ENCODE measurements at places on chromosomes 16 and 17. TPM values are rescaled to one million over a fixed set of nuclear protein-coding genes. Genes with fewer than 3 reads are reported as not detected.

DNA sequence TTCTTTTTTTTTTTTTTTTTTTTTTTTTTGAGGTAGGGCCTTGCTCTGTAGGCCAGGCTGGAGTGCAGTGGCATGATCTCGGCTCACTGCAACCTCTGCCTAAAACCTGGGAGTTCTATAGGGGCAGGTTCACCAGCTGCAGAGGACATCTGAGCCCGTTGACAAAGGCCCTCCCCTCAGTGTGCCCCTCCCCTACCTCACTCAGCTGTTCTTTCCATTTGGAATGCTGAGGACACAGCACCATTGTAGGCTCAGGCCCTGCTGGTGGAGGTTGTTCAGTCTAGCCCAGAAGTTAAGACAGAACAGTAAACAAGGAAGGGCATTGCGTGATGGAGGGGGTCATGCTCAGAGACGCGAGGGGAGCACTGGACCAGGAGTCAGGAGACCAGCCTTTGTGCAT is 21.8 kb upstream of the KIF19 start:
- no peaks in the 10 kb centered on the region for H3K27me3 ChIP-seq
- H3K36me3 ChIP-seq: no peaks in the 10 kb centered on the region
- DNase-seq: no peak
- H3K4me3 ChIP-seq: no peak overlapping the region
- no peak overlapping the region for H3K27ac ChIP-seq

DNA sequence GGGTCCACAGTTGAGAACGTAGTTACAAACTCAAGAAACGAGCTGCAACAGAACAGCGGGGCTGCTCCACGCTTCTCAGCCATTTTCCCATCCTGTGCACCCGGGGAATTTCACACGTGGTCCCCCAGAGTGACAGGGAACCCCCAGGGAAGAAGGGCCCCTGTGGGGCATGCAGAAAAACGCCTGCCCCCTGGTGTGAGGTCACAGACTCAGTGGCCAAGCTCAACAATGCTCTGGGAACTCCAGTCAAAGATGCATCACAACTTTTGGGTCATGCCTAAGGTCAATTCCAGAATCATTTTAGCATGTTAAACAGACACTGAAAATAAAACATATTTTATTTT is 115.4 kb downstream of the ZNF778 start:
- H3K4me1 ChIP-seq: peaks cover 34% of the 10 kb centered on the region
- H3K36me3 ChIP-seq: no peaks in the 10 kb centered on the region
- H3K27me3 ChIP-seq: no peaks in the 10 kb centered on the region
- no peak overlapping the region for H3K27ac ChIP-seq
- no peak overlapping the region for H3K4me3 ChIP-seq
- no peak for DNase-seq

DNA sequence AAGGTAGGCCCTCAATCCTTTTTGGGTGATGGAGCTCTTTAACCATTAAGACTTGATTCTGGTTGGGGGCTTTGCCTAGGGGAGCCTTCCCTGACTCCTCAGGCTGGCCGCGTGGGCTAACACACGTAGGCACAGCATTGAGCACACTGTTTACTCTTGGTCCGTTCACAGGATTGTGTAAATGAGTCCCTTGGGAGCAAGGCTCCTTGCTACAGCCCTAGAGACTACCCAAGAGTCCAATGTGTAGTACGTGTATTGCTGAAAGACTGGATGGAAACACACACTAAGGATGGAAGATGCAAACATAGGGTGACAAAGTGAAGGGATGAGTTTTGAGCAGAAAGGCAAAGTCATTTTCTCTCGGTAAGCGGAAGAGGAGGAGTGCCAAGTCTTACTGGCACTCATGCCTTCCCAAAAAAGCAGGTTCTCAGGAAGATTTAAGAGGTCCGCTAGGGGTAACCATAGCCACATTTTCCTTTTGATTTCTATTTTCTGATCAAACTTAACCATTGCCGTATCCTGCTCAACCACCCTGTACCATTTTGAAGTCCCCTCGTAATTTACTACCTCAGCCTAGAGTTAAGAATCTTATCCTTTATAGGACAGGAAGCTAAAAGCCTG is 911 bp upstream of the ITGA2B start:
- H3K27me3 ChIP-seq: no peaks in the 10 kb centered on the region
- no peak overlapping the region for H3K27ac ChIP-seq
- H3K4me1 ChIP-seq: no peaks in the 10 kb centered on the region
- no peak for DNase-seq

DNA sequence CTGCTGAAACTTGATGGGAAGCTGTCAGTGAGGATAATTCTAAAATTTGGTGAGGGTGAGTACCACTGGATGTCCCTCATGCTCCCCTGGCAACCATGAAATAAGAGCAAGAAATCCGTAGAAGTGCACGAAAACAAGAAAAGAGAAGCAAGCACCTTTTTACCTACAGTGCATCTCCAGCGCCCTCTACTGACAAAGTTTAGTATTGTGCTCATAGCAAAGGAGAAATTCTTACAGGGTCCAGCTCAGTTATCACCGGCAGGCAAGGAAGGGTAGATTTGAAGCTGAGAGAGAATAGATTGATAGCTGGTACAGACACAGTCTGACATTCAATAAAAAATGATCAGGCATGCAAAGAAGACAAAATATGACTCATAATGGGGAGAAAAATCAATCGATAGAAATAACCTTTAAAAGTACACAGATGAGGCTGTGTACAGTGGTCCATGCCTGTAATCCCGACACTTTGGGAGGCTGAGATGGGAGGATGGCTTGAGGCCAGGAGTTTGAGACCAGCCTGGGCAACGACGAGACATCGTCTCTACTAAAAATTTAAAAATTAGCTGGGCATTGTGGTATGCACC is 28.3 kb upstream of the TEX2 start:
- no peaks in the 10 kb centered on the region for H3K27me3 ChIP-seq
- no peak for DNase-seq
- H3K27ac ChIP-seq: no peak overlapping the region
- H3K4me3 ChIP-seq: no peak overlapping the region
- H3K4me1 ChIP-seq: no peaks in the 10 kb centered on the region

GRCh38 chr16:3938843-3939624 is 58.5 kb upstream of the CREBBP start:
- no peaks in the 10 kb centered on the region for H3K27me3 ChIP-seq
- H3K36me3 ChIP-seq: no peaks in the 10 kb centered on the region
- H3K4me1 ChIP-seq: no peaks in the 10 kb centered on the region
- peak overlapping the region; percentile 39 for H3K4me3 ChIP-seq

- H3K4me3 ChIP-seq: no peak overlapping the region
- no peak overlapping the region for H3K27ac ChIP-seq
- no peaks in the 10 kb centered on the region for H3K27me3 ChIP-seq
- DNase-seq: no peak
- H3K4me1 ChIP-seq: no peaks in the 10 kb centered on the region
- H3K36me3 ChIP-seq: no peaks in the 10 kb centered on the region
Measured at GRCh38 chr17:67110619-67111018, 66.3 kb downstream of the CACNG1 start.

- H3K4me3 ChIP-seq: no peak overlapping the region
- H3K27ac ChIP-seq: no peak overlapping the region
Measured at GRCh38 chr17:5219536-5219935, 15.1 kb downstream of the SCIMP start.

- DNase-seq: no peak
- H3K4me3 ChIP-seq: no peak overlapping the region
- no peak overlapping the region for H3K27ac ChIP-seq
- no peaks in the 10 kb centered on the region for H3K4me1 ChIP-seq
- no peaks in the 10 kb centered on the region for H3K36me3 ChIP-seq
Measured at GRCh38 chr17:74649909-74650308, 26.4 kb upstream of the CD300E start.

GRCh38 chr16:1520461-1520860 is 13.0 kb upstream of the TMEM204 start:
- H3K4me1 ChIP-seq: no peaks in the 10 kb centered on the region
- no peak for DNase-seq
- H3K27me3 ChIP-seq: no peaks in the 10 kb centered on the region
- no peak overlapping the region for H3K27ac ChIP-seq
- H3K36me3 ChIP-seq: no peaks in the 10 kb centered on the region

GRCh38 chr16:28845293-28845692 is 855 bp downstream of the TUFM start:
- no peak for DNase-seq
- peaks cover 3% of the 10 kb centered on the region for H3K4me1 ChIP-seq
- H3K27ac ChIP-seq: no peak overlapping the region
- peak overlapping the region; percentile 90 for H3K4me3 ChIP-seq

TBC1D3K gene
- not detected for total RNA-seq

CCL4 gene
- 1.5 TPM for total RNA-seq

AGRP gene
- not detected for total RNA-seq

KRTAP17-1 gene
- not detected for total RNA-seq

INTS2 gene
- total RNA-seq: 38.4 TPM

CDH1 gene
- total RNA-seq: 0.26 TPM

USP31 gene
- total RNA-seq: 37.7 TPM

FOXJ1 gene
- 14.0 TPM for total RNA-seq

GAS2L2 gene
- total RNA-seq: not detected

RHBDL3 gene
- not detected for total RNA-seq

UTS2R gene
- total RNA-seq: not detected
